ENCODE measurements at places on chromosomes 2 and 18.

GRCh38 chr18:543447-544078, 36.6 kb upstream of the CETN1 start:
- no peak overlapping the region for H3K4me3 ChIP-seq
- no peak for DNase-seq
- no peak overlapping the region for H3K27ac ChIP-seq
- H3K27me3 ChIP-seq: no peaks in the 10 kb centered on the region

- H3K36me3 ChIP-seq: no peaks in the 10 kb centered on the region
- no peak overlapping the region for H3K4me3 ChIP-seq
- no peak overlapping the region for H3K27ac ChIP-seq
- peaks cover 6% of the 10 kb centered on the region for H3K4me1 ChIP-seq
- no peaks in the 10 kb centered on the region for H3K27me3 ChIP-seq
- DNase-seq: no peak
Observed at GRCh38 chr2:101521487-101521886, 46.6 kb upstream of the RFX8 start.

DNA sequence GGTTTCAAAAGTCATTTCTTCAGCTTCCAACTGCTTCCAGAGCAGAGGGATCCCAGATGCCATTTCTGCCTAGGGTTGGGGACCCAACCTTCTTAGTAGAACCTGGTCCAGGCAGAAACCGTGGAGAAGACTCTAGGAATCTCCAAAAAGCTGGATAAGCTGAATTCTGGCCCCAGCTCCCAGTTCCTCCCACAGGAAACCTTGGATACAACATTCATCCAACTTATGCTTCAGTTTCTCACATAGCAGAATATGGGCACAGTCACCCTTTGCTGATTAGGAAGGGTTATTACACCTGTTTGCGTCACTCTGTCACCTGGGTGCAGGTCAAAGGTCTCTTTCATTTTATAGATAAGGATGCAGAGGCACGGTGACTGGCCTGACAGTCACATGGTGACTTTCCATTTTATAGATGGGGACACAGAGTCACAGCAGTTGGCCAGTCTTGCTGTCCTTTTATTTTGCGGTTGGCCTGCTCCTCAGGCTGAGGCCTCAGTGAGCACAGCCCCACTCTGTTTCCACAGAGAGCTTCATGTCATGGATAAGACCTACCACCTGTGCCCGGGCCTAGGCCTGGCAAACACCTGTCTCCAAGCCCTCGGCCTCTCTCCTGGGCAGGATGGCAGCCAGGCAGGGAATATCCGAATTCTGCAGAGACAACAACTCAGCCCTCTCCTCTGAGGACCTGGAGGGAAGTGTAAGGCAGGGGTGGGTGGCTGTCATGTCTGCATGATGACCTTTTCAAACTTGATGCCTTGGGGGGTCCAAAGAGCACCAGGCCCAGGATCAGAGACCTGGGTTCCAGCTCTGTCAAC, 148.8 kb downstream of the SMAD7 start:
- H3K4me1 ChIP-seq: peaks cover 8% of the 10 kb centered on the region
- H3K36me3 ChIP-seq: no peaks in the 10 kb centered on the region
- no peaks in the 10 kb centered on the region for H3K27me3 ChIP-seq
- DNase-seq: no peak
- H3K4me3 ChIP-seq: no peak overlapping the region

DNA sequence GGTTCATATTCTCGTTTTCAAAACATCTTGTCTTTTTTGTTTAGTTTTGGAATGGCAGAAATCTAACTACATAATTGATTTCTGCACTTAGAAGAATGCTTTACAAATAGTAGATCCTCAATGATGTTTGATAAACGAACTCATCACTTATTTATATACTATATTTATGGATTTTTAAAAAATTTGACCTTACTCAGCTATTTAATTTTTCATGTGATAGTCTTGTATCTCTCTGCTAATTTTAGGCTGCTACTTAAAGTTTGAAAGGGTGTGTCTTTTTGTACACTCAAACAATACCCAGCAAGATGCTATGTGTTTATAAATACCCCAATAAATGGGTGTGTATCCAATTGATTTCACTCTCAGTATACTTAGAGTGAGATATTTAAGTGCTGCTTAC, 86.9 kb downstream of the EHBP1 start:
- DNase-seq: no peak
- no peaks in the 10 kb centered on the region for H3K27me3 ChIP-seq
- no peak overlapping the region for H3K27ac ChIP-seq
- no peak overlapping the region for H3K4me3 ChIP-seq
- H3K4me1 ChIP-seq: no peaks in the 10 kb centered on the region
- no peaks in the 10 kb centered on the region for H3K36me3 ChIP-seq

DNA sequence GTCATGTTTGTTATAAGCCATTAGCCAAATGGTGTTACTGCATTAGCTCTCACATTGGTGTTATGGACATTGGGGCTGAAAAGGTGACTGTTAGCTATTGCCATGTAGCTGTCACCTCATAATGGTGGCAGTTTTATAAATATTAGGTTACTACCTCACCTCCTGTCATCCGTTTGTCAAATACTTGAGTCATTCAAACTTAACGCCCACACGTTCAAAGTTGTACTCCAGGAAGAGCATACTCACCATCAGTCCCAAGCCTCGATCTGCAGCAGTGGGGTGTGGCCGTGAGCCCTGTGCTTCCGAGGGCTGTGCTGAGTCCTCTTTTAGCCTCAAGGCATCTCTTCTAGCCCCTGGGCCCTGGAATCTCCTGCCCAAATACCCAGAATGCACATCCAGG, 87.3 kb downstream of the PDK1 start:
- DNase-seq: no peak
- H3K4me3 ChIP-seq: no peak overlapping the region

- H3K4me3 ChIP-seq: no peak overlapping the region
- H3K27me3 ChIP-seq: no peaks in the 10 kb centered on the region
- no peak overlapping the region for H3K27ac ChIP-seq
- peaks cover 59% of the 10 kb centered on the region for H3K36me3 ChIP-seq
- H3K4me1 ChIP-seq: no peaks in the 10 kb centered on the region
- no peak for DNase-seq
Observed at GRCh38 chr2:229810786-229811185, 96.4 kb upstream of the DNER start.

GRCh38 chr2:85797263-85797660, 43.5 kb downstream of the ATOH8 start:
- H3K4me3 ChIP-seq: no peak overlapping the region
- DNase-seq: no peak
- no peaks in the 10 kb centered on the region for H3K27me3 ChIP-seq
- no peaks in the 10 kb centered on the region for H3K36me3 ChIP-seq
- H3K27ac ChIP-seq: no peak overlapping the region
- no peaks in the 10 kb centered on the region for H3K4me1 ChIP-seq

DNA sequence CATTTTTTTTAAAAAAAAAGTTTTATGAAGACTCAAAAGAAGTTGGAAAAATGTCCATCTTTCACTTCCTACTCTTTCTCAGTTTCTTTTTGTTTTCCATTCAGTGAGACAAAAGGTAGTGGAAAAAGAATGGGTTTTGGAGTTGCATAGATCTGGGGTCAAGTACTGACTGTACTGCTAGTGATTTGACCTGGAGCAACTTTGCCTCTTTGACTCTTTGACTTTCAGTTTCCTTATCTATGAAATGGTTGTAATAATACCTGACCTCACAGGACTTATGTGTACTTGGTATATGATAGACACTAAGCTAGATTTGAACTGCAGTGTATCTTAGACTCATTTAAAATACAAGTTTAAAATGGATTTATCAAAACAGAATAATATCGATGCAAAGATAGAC, 3.5 kb upstream of the KCNE4 start:
- H3K4me1 ChIP-seq: no peaks in the 10 kb centered on the region
- H3K4me3 ChIP-seq: no peak overlapping the region
- no peak overlapping the region for H3K27ac ChIP-seq
- no peak for DNase-seq

DNA sequence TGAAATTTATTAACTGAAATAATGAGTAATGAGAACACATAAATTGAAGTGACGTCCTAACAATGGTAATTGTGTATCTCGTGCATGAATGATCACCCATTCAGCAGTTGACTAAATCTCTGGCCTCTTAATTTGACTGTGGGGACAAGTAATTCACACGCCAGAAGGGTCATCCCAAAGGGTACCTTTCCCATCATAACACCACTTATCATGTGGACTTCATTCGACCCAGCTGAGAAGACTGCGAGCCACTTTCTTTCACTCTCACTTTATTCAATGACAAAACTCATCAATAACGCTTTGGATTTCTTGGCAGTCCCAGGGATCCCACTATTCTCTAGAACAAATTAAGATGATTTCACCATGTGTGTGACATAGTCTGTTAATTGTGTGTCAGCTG, 62.7 kb upstream of the LYPD1 start:
- no peaks in the 10 kb centered on the region for H3K4me1 ChIP-seq
- no peaks in the 10 kb centered on the region for H3K27me3 ChIP-seq
- no peak overlapping the region for H3K4me3 ChIP-seq
- no peak overlapping the region for H3K27ac ChIP-seq
- DNase-seq: no peak

- DNase-seq: no peak
- H3K27me3 ChIP-seq: no peaks in the 10 kb centered on the region
- no peaks in the 10 kb centered on the region for H3K36me3 ChIP-seq
- no peaks in the 10 kb centered on the region for H3K4me1 ChIP-seq
- no peak overlapping the region for H3K27ac ChIP-seq
Observed at GRCh38 chr2:161873707-161874106, 200.3 kb downstream of the DPP4 start.

DNA sequence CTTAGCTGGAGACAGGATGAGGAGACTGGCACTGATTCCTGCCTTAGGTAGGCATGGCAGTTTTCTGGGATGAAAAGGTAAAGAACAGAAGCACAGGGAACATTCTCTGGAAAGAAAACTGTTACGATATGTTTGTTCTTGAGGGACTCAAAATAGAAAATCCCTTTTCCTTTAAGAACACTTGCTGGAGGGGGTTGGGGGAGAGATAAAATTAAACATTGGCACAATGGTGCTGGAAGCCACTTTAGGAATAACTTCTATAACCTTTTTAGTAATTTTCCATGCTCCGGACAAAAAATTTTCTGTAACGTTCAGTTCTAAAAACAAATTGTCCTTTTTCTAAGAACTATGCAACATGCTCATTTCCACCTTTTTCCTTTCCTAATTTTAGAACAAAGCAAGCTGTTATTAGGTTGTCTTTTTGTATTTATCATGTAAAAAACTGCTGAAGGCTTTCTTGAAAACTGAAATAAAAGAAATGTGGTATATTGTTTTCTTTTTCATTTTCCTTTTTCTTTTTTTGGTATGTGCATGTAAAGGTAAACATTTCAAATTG, 343.8 kb downstream of the EPHA4 start:
- no peaks in the 10 kb centered on the region for H3K27me3 ChIP-seq
- H3K4me1 ChIP-seq: no peaks in the 10 kb centered on the region
- H3K27ac ChIP-seq: no peak overlapping the region
- no peak overlapping the region for H3K4me3 ChIP-seq
- no peaks in the 10 kb centered on the region for H3K36me3 ChIP-seq
- no peak for DNase-seq

DNA sequence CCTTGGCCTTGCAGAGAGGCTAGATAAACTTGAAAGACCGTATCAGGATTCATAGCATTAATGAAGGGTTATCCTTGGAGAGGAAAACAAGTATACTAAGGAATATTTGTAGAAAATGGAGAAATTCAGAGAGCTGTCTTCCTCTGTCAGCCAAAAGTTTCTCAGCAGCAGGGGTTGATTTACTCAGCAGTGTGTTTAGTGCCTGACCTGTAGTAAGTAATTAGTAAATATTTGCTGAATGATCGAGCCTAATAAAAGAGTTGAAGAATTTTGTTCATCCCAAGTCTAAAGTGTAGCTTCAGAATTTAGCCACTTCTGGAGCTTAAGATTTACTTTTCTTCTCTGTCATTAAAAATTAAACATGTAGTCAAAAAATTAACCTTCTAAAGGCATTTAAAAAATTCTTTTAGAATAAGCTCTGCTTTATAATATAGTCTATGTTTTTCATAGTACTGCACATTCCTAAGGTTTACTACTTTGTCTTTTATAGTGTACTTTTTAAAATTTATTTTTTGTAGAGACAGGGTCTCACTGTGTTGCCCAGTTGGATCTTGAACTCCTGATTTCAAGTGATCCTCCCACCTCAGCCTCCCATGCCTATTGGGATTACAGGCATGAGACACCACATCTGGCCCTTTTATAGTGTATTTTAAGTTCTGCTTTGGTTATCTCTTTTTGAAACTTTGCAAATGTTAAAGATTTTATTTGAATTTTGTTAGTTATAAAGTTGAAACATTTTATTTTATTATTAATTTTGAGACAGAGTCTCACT, 138.4 kb upstream of the MYO3B start:
- no peaks in the 10 kb centered on the region for H3K36me3 ChIP-seq
- H3K27ac ChIP-seq: no peak overlapping the region

- H3K27me3 ChIP-seq: no peaks in the 10 kb centered on the region
- H3K4me1 ChIP-seq: no peaks in the 10 kb centered on the region
- no peak for DNase-seq
- H3K4me3 ChIP-seq: no peak overlapping the region
- H3K36me3 ChIP-seq: no peaks in the 10 kb centered on the region
- H3K27ac ChIP-seq: no peak overlapping the region
Observed at GRCh38 chr2:120787111-120787821, 51.6 kb downstream of the GLI2 start.

DNA sequence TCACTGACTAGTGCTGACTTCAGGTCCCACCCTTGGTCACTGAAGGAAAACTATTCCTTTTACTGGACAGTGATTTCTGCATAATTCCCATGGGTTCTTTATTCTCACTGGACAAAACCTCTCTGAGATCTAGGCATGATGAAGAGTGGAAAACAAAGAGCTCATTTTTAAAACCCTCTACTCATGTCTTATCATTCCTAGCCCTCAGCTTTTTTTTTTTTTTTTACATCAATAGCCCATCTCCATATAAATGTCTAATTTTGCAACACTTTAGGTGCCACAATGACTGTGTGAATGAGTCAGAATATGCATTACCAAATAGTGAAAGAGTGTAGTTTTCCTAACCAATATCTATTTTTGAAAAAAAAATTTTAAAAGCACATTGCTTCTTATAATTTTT, 74.8 kb downstream of the TCF4 start:
- H3K27ac ChIP-seq: no peak overlapping the region
- no peak overlapping the region for H3K4me3 ChIP-seq
- no peak for DNase-seq
- H3K36me3 ChIP-seq: no peaks in the 10 kb centered on the region

GRCh38 chr18:8946066-8946838, 156.2 kb upstream of the NDUFV2 start:
- no peaks in the 10 kb centered on the region for H3K4me1 ChIP-seq
- no peaks in the 10 kb centered on the region for H3K36me3 ChIP-seq
- H3K4me3 ChIP-seq: no peak overlapping the region
- no peak for DNase-seq

DNA sequence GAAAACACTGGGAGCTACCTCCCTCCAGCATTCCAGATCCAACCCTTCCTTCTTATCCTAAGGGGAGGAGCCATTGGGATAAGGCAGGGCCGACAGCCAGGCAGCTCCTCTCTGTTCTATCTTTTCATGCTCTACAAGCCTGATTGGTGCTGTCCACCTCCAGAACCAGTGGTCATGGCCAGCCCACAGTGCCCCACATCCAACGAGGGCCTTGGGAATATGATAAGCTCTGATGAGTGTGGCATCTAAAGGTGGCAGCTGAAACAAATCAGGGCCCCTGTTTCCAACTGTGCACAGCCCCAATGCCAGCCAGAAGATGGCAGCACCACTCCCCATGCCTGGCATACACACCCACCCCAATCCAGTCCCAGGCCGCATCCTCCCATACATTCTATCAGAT, 329.3 kb downstream of the C1D start:
- DNase-seq: no peak
- H3K36me3 ChIP-seq: no peaks in the 10 kb centered on the region
- no peak overlapping the region for H3K4me3 ChIP-seq
- H3K4me1 ChIP-seq: no peaks in the 10 kb centered on the region
- H3K27ac ChIP-seq: no peak overlapping the region
- no peaks in the 10 kb centered on the region for H3K27me3 ChIP-seq

Measured in naive thymus-derived CD4-positive, alpha-beta T cell (primary cell).